Activated CD4-positive, alpha-beta T cell treated with anti-CD3 and anti-CD28 coated beads, Interleukin-2, amount 50 U/mL, for 1 hour (primary cell): ENCODE measurements at places on chromosomes 13 and 19.

DNA sequence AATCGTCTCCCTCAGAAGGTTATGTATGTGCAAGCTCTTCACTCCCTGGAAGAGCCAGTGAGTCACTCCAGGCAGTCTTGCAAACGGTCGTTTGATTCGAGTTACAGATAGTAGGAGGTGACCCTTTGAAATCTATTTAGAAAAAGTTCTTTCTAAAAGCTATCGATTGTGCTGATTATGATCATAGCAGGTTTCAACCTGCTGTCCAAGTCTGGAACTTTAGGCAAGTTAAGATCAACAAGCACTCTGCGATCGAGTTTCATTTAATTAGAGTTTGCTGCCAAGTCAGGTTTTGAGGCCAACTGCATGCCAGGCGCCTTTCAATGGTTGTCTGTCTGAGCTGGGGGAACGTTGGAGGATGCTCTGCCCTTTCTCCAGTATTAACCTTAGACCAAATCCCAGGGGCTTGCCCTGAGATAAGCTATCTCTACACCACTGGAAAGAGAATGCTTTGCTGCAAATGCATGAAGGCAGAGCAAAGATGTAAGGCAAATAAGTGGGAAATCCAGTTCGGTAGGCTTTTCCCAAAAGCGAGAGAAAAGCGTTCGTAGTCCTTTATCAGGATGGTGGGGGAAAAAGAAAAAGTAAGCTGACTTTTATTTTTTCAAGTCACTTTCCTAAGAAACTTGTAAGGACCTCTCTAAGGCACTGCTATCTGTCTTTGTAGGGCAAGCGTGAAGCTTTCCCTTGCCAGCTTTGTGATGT, 287.5 kb downstream of the ATP8A2 start:
- DNase-seq: no peak

DNA sequence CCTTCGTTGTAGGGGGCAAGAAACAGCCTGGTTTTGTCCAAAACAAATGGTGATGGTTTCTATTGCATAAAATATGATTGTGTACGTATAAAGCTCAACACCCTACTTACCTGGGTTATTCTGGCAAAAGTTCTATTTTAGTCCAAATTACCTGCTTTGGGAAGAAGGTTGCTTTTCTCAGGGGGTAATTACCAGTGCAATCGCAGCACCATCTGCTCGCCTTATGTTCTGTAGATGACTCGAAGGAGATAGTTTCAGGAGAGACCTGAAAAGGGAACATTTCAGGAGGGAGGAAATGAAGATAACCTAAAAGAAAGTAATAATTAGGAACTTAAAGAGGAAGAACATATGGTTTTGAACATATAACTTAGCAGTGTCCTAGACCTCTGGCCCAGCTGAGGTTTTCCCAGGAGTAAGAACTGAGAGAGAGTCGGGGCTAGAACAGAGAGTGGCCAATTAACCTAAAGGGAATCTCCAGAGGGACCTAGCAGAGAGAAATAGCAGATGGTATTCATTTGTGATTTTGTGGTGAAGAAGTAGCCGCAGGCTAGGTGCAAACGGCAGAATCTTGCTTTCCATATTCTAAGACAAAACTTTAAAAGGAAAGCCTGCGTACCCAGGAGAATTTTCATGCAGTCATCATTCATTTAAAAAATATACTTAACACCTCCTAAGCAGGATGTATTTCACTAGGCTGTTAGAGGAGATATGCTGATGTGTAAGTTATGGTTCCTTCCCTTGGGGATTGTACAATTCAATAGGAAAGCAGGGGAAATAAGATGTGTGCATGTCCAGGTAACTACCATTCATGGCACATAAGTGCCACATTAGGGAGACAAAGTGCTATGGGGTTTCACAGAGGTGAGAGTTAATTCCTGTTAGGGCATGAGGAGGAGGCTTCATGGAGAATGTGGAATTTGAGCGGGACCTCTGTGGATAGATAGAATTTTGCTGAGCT, 113.0 kb upstream of the SLC10A2 start:
- DNase-seq: no peak

DNA sequence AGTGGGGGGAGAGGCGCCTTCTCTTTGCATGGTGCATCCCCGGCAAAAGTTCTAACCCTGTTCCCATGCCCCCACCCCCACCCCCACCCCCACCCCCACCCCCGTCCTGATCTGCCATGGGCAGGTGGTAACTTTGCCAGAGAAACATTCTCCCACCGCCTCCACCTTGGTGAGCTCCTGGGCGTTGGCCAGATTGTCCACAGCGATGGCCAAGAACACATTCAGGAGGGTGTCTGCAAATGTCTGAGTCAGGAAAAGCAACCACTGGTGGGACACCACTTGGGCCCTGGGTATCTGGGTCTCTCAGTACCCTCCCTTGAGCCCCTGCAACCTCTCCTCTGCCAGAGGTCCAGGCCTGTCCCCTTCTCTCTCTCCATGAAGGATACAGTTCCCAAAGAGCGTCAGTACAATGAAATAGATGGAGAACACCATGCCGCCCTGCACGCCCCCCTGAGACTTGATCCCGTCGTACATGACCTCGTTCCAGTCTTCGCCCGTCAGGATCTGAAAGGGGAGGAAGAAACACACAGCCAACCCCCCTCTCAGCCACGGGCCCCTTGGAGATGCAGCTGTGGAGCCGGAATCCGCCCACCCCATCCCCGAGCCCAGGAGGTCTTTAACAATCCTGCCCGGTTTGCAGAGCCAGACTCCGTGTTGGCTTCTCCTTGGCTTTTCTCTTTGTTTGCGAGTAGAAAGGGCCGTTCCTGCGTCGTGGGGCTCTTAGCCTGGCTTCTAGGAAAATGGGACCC, 153.3 kb downstream of the IER2 start:
- no peak for DNase-seq

DNA sequence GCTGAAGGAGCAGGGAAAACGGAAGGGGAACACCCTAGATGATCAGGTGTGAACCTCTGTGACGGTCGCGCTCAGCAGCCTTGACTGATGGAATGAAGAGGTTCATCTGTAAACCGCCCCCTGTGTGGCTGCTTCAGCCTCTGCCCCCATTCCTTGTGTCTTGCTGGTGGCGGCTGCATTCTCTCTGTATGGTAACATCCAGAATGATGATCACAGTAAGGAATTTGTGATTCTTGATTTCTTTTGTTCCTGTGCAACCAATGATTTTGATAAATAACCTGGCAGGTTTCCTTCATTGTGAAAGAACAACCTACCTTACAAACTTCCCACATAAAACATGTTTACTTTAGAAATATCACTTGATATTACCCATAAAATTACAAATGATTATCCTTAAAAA, 118.7 kb upstream of the MCF2L start:
- DNase-seq: no peak

DNA sequence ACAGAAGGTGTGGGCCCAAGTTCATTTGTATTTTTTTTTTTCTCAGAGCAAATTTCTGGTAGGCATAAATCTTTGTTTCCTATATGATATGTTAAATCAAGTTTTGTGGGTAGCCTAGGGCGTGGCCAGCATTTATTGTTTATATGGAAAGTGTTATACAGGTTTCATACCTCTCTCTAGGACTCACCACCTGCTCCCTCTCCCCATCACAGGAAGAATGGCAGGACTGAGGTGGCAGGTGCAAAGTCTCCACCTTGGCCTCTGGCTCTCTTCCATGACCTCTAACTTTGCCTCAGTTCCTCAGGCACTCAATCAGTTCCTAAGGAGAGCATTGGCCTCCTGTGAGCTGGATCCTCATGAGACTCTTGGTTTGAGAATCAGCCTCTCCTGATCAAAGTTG, 172.3 kb upstream of the TSC22D1 start:
- no peak for DNase-seq

GRCh38 chr19:2885736-2886135, 15.0 kb upstream of the ZNF57 start:
- no peak for DNase-seq

DNA sequence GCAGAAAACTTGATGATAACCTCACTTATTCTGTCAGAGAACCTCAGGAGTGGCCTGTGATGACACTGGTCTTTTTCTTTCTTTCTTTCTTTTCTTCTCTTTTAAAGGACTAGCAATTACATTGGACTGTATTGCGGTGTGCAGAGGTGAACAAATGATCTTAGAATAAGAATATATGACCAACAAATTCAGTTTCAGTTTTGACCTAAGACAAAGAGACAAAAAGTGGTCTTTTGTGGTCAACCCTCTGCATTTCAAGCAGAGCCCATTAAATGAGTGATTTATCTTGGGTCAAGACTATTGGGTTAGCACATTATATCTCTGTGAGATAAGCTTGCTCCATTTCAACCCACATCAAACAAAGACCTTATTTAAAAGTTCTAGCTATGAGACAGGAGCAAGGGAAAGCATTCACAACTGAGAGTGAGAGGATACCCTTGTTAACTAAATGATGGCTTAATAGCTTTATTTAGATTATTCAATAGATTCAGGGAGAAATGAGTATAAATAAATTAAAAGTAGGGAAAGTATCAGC, 644.4 kb downstream of the PCDH9 start:
- DNase-seq: no peak

DNA sequence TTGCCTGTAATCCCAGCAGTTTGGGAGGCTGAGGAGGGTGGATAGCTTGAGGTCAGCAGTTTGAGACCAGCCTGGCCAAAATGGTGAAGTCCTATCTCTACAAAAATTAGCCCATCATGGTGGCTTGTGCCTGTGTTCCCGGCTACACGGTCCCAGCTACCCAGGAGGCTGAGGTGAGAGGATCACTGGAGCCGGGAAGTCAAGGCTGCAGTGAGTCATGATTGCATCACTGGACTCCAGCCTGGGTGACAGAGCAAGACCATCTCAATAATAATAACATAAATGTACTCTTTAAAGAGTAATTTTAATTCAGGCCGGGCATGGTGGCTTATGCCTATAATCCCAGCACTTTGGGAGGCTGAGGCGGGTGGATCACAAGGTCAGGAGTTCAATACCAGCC, 38.7 kb downstream of the SKA3 start:
- DNase-seq: no peak

GRCh38 chr13:109172136-109172535, 542.7 kb downstream of the MYO16 start:
- DNase-seq: no peak

- DNase-seq: no peak
These were observed 150.2 kb downstream of the DCT start for GRCh38 chr13:94329277-94329676.

- no peak for DNase-seq
These were observed 271.3 kb downstream of the PCDH20 start for GRCh38 chr13:61144301-61144700.

GRCh38 chr13:46541210-46541609, 11.8 kb upstream of the LRCH1 start:
- no peak for DNase-seq

DNA sequence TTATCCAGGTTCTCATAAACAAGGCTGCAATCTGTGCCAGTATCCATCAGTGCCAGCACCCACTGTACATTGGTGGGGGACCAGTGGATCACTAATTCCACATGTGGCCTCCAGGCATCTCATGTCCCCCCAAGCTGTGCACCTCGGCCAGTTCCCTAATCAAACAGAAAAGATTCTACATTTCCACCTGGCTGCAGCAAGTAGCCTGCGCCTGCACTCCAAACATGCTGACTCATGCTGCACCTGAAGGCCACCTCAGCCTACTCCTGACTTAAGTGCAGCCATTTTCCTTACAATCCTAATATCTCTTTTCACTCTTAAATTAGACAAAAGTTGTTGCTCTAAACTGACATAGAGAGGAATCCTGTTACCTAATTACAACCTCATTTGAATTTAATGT, 729.4 kb upstream of the MIR17HG start:
- DNase-seq: no peak

DNA sequence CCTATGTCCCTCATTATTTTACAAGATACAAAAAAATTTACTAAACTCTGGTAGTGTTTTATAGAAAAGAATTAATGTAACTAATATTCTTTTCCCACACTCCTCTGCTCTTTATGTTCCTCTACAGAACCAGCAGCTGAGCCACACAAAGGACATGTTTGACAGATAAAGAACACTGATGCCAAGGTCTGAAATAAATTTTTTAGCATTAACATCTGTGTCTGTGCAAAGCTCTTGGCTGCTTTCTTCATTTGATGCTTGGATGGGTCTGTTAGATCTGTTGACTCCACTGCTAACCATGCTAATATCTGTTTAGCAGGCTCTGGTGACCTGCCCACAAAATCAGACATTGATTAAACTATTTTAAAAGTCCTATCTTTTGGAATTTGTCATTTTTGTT, 2363.8 kb downstream of the PCDH9 start:
- DNase-seq: no peak

DNA sequence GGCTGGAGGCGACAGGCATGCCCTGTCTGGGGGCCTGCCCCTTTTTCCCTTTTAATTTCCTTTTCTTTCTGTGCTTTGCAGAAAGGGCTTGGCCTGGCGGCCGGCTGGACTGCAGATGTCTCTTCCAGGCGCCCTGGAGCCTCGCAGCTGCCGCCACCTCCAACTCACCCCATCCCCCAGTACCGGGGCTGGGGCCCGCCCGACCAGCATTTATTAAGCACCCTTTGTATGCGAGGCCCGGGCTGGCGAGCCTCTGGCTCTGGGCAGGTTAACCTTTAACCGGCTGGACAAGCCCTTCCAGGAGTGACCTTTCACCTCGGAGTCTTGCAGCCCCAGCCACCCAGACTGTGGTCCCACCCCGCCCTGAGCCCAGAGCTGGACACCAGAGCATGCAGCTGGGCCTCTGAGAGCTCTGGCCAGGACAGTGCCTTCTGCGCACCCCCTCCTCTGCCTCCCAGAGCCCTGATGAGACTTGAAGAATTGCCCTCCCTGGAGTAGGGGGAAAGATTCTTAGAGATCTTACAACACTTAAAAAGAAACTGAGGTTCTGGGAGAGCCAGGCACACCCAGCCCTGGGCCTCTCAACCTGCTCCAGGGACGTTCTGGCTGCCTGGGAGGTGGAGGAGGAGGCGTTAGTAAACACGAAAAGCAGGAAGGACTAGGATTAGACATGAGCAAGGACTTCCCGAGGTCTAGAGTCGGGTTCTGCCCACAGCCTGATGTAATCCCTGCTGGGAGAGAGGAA, 1.1 kb upstream of the NR2F6 start:
- DNase-seq: no peak

GRCh38 chr13:44352202-44352601, 21.4 kb upstream of the SERP2 start:
- no peak for DNase-seq

GRCh38 chr19:13095393-13095784, 7.3 kb downstream of the LYL1 start:
- DNase-seq: no peak

DNA sequence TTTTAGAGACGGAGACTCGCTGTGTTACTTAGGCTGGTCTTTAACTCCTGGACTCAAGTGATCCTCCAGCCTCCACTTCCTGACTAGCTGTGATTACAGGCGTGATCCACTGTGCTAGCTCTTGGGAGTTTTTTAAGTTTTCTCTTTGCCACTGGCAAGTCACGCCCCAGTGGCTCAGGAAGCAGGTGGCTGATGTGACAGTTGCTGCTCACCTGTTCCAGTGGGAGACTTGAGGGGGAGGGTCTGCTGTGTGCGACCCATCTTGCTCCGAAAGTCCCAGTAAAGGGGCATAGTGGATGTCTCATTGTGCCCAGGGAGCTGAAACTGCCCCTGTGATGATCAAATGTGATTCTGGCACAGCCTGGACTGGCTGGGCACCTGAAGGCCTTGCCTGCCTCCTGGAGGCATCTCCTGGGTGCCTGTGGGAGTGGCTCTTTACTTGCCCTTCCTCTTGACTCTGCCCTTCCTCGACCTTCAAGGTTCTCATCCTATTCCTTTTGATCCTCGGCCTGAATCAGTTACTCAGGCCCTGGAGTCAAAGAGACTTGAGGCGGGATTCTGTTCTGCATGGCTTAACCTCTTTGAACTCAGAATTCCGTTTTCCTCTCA, 7.8 kb downstream of the SMARCA4 start:
- no peak for DNase-seq
